ENCODE measurements at places on chromosomes 12 and 14.

DNA sequence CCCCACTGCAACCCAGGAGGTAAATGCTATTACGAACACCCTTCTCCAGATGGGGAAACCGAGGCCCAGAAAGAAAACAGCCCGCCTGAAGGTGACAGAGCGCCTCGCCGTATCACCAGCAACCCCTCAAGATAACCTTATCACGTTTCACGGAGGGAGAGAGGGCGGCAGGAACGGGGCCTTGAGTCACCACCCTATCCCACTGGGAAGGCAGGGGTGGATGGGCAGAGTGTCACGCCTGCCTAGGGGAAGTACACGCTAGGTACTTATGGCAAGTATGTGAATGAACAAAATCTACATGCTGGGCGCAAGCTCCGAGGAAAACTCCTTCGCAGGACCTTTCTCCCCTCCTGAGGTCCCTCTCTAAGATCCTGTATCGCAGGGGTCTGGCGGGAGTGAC, 17.8 kb downstream of the NCOR2 start:
- DNase-seq = no peak

- DNase-seq = peak; percentile 77
Measured at GRCh38 chr12:56151672-56152131, 685 bp upstream of the MYL6B start.

DNA sequence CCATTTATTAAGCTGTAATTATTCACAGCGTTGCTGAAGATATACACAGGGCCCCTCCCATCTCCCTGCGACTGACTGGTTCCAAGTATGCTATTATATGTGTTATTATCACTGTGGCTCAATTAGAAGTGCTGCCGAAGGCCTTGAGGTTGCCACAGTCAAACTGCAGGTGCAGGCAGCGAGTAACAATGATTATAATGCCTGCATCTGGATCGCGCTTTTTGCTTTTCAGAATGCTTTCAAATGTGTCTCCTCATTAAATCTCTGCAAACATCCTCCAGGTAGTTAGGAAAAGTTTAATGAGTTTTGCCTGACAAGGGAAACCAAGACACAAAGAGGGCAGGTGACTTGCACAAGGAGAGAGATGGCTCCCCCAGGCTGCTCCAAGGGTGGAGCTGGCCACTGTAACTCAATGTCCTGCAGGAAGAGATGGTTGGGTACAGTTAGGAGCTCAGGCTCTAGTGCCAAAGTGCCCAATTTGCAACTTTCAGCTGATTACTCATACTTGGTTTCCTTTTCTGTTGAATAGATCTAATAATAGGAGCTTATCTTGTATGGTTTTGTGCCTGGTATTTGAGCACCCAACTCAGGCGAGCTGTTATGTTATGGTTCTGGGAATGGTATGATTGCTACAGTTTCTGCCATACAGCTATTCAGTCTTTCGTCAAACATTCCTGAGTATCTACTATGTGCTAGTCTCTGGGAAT, 1.7 kb upstream of the SYNE3 start:
- no peak for DNase-seq

DNA sequence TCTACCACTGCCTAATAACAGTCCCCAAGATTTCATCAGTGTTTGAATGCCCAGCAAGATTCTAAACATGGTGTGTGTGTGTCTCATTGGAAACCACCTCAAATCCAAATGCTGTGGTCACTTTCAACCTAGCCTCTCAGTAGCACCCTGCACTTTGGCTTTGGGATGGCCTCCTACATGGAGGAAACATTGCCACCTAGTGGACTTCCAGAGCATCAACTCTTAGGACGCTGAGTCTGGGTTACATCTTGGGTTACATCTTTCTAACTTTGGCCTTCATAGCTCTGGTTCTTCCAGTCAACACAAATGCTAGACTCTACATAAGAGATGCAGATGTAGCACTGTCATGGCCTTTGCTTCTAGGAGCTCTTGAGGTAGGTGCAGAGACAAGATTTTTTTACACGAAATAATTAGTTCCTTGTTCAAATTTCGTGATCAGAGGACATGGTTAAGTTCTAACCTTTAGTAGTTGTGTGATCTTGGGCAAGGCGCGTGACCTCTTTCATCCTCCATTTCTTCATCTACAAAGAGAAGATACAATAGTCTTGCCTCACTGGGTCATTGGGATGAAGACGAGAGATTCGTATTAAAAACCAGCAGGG, 113.5 kb upstream of the VASH1 start:
- peak; percentile 28 for DNase-seq

- no peak for DNase-seq
Measured at GRCh38 chr12:100926669-100927248, 132.2 kb downstream of the ANO4 start.

- DNase-seq = no peak
Measured at GRCh38 chr14:81007131-81007530, 51.7 kb downstream of the TSHR start.

DNA sequence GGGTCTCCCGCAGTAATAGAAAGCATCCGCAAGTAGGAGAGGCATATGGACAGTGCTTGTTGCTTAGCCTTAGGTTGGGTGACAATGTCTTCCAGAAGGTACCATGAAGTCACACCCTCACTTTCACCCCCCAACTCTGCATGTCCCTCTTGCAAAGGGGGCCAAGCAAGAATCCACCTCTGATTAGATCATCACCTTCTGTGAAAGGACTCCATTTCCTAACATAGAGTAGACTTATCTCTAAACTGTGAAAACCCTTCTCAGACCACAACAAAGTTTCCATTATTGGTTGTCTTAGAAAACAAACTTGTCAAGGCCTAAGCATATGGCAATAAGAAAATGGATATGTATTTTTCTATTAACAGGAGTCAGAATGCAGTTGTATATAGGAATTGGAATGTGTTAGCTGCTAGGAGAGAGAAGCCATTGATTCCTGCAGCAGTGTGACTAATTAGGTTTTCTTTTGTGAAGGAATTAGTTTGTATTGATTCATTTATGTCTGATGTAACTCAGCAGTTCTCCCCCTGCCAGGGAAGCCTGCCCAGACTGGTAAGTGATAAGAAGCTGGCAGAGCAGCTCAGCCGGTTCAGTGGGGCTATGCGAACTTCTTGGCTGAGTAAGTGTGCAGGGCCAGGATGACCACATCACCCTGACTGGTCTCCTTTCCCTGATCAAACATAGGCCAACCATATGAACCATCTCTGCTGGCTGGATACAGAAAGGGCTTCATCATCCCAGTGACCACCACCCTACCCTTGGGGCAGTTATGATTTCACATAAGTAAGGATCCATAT, 107.3 kb upstream of the CCDC196 start:
- no peak for DNase-seq

GRCh38 chr14:62532181-62532580, 513.1 kb downstream of the KCNH5 start:
- DNase-seq = no peak

DNA sequence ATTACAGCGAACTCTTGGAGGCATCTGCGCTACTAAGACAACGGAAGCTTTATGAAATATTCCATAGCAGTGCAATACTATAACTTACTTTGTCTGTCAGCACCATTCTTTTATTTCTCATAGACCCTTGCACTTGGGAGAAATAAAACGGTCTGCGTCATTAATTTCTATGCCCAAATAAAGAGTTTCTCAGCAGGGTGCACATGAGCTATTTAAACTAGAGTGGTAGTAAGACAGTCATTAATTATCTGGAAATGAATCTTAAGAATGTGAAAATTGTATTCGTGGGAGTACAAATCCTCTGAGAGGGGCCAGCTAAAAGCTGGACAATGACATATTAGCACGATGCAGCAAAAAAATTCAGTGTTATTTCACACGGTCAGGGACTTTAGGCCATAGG, 903.4 kb upstream of the FOXG1 start:
- no peak for DNase-seq
